ENCODE measurements at places on chromosomes 5 and 9.

GRCh38 chr9:119003201-119003611 lies 366.0 kb downstream of the BRINP1 start:
- DNase-seq, result no peak
- no peaks in the 10 kb centered on the region for H3K27me3 ChIP-seq
- no peak overlapping the region for H3K27ac ChIP-seq
- H3K4me1 ChIP-seq, result no peaks in the 10 kb centered on the region
- H3K4me3 ChIP-seq, result no peak overlapping the region

DNA sequence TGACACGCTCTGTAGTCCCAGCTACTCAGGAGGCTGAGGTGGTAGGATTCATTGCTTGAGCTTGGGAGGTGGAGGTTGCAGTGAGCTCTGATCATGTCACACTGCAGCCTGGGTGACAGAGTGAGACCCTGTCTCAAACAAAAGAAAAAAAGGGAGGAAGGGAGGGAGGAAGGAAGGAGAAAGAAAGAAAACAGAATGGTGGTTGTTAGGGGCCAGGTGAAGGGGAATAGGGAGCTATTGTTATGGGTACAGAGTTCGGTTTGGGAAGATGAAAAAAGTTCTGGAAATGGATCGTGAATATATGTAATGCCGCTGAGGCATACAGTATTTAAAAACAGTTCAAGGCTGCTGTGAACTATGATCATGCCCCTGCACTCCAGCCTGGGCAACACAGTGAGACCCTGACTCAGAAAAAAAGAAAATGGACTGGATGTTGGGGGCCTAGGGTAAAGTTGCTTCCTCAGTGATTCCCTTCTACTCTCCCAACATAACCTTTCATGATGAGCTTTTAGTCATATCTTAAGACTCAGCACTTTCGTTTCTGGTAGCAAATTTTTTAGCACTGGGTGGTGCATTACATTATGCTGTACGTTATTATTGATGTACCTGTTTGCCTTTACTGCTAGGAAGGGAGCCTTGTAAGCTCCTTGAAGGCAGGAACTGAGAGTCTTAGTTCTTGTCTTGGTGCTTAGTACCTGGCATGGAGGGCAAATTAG lies 4.0 kb downstream of the CTNNA1 start:
- peaks cover 14% of the 10 kb centered on the region for H3K36me3 ChIP-seq
- H3K4me3 ChIP-seq, result no peak overlapping the region
- DNase-seq, result no peak
- no peak overlapping the region for H3K27ac ChIP-seq
- H3K4me1 ChIP-seq, result peaks cover 12% of the 10 kb centered on the region

DNA sequence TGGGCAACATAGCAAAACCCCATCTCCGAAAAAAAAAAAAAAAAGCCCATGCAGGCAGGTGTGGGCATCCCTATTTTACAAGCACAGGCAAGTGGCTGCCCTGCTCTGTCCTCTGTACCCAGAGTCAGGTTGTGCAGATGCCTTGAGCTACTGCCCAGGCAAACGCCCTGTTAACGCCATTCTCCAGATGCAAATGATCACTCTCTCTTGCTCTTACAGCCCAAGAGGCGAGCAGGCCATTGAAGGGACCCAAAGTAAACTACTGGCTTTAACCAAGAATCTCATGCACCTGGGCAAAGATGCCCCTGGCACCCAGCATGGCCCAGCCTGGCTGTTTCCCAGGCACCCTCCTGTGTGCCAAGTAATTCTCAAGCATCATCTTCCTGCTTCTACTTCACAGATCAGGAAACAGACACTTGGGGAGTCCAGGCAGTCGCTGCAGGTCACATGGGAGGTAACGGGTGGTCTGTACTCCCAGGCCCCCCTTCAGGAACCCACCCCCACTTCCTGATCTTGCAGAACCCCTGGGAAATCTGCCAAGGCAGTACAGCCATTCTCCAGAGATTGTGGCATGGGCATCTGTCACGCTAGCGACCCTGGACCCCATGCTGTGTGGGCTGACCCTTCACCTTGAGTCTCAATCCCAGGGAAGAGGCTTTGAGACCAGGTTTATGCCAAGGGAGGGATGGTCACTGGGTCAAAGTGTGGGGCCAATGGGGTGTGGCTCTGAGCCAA lies 14.2 kb downstream of the EEIG1 start:
- no peaks in the 10 kb centered on the region for H3K36me3 ChIP-seq
- no peak overlapping the region for H3K27ac ChIP-seq
- H3K4me1 ChIP-seq, result peaks cover 60% of the 10 kb centered on the region
- H3K27me3 ChIP-seq, result no peaks in the 10 kb centered on the region

GRCh38 chr5:30638899-30639298 lies 554.6 kb upstream of the CDH6 start:
- no peaks in the 10 kb centered on the region for H3K36me3 ChIP-seq
- H3K27ac ChIP-seq, result no peak overlapping the region
- no peaks in the 10 kb centered on the region for H3K27me3 ChIP-seq
- no peak overlapping the region for H3K4me3 ChIP-seq
- H3K4me1 ChIP-seq, result no peaks in the 10 kb centered on the region

DNA sequence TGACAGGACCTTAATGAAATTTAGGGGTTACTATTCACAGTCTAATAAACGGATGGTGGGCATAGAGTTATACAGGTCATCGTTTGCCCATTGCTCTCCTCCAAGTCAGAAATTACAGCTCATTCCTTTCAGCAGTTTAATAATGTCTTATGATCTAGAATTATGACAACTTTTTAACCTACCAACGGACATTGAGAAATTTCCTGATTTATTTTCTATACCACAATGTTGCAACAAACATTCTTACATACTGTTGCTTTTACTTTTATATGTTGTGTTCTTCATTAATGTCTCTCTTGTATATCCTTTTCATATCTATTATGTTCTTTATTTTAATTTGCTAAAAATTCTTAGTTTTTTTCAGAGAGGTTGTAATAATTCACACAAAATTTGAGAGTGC lies 152.8 kb upstream of the PRLR start:
- H3K27me3 ChIP-seq, result no peaks in the 10 kb centered on the region
- no peak overlapping the region for H3K4me3 ChIP-seq
- no peaks in the 10 kb centered on the region for H3K36me3 ChIP-seq
- H3K27ac ChIP-seq, result no peak overlapping the region

DNA sequence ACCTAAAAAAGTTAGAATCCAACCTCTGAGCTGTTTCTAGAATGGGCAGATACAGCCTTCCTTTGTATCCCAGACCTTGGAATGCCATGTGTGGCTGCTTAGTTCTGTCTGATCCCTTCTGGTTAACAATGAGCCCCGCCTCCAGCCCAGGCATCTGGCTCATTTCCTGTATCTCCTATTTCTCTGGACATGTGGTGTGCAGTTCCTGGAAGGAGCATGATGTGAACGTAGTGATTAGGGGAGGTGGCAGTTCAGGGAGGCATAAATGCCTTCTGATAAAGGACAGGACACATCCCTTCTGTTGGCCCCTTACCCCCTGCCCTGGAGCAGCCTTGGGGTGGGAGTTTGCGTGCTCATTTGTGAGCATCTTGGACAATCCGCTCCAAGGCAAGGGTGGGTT lies 243.0 kb downstream of the ZSWIM6 start:
- H3K36me3 ChIP-seq, result no peaks in the 10 kb centered on the region
- H3K4me1 ChIP-seq, result no peaks in the 10 kb centered on the region
- H3K27ac ChIP-seq, result no peak overlapping the region
- H3K4me3 ChIP-seq, result no peak overlapping the region

- no peaks in the 10 kb centered on the region for H3K27me3 ChIP-seq
- DNase-seq, result no peak
- H3K27ac ChIP-seq, result no peak overlapping the region
- H3K4me3 ChIP-seq, result no peak overlapping the region
- H3K4me1 ChIP-seq, result peaks cover 4% of the 10 kb centered on the region
Measured at GRCh38 chr5:140270008-140270407, 32.9 kb downstream of the PFDN1 start.

- peak overlapping the region; percentile 70 for H3K4me3 ChIP-seq
- peaks cover 15% of the 10 kb centered on the region for H3K27me3 ChIP-seq
- no peaks in the 10 kb centered on the region for H3K36me3 ChIP-seq
- H3K27ac ChIP-seq, result no peak overlapping the region
- peak; percentile 28 for DNase-seq
Measured at GRCh38 chr5:113293975-113294310, 140.8 kb downstream of the TSSK1B start.

- H3K36me3 ChIP-seq, result no peaks in the 10 kb centered on the region
- peaks cover 4% of the 10 kb centered on the region for H3K27me3 ChIP-seq
- no peak overlapping the region for H3K27ac ChIP-seq
- H3K4me3 ChIP-seq, result no peak overlapping the region
Measured at GRCh38 chr5:173581408-173582215, 34.8 kb downstream of the BOD1 start.

- H3K36me3 ChIP-seq, result no peaks in the 10 kb centered on the region
- H3K4me1 ChIP-seq, result peaks cover 14% of the 10 kb centered on the region
- H3K4me3 ChIP-seq, result no peak overlapping the region
- no peaks in the 10 kb centered on the region for H3K27me3 ChIP-seq
- no peak overlapping the region for H3K27ac ChIP-seq
- DNase-seq, result no peak
Measured at GRCh38 chr5:608429-609370, 3.4 kb upstream of the CEP72 start.

- H3K36me3 ChIP-seq, result no peaks in the 10 kb centered on the region
- no peaks in the 10 kb centered on the region for H3K27me3 ChIP-seq
- H3K4me3 ChIP-seq, result no peak overlapping the region
- no peaks in the 10 kb centered on the region for H3K4me1 ChIP-seq
- no peak overlapping the region for H3K27ac ChIP-seq
- DNase-seq, result no peak
Measured at GRCh38 chr9:20001058-20001457, 212.2 kb upstream of the SLC24A2 start.

DNA sequence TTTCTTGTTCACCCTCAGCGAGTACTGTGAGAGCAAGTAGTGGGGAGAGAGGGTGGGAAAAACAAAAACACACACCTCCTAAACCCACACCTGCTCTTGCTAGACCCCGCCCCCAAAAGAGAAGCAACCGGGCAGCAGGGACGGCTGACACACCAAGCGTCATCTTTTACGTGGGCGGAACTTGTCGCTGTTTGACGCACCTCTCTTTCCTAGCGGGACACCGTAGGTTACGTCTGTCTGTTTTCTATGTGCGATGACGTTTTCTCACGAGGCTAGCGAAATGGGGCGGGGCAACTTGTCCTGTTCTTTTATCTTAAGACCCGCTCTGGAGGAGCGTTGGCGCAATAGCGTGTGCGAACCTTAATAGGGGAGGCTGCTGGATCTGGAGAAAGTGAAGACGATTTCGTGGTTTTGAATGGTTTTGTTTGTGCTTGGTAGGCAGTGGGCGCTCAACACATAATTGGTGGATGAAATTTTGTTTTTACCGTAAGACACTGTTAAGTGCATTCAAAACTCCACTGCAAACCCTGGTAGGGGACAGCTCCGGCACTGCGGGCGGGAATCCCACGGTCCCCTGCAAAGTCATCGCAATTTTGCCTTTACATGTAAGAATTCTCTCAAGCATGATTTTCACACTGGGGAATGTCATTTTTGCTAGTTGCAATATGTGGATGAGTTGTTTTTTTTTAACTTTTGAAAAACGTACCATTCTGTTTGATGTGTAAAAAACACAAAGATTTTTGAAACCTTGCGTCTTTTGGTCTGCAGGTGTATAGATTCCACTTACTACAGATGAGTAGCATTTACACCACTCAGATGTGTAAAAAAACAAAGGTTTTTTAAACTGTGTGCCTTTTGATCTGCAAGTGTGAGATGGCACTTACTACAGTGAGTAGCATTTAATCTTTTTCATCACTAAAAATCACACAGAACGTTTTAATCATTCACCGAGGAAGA lies 631 bp upstream of the C9orf72 start:
- DNase-seq, result peak; percentile 100
- peak overlapping the region; percentile 75 for H3K4me3 ChIP-seq
- H3K36me3 ChIP-seq, result no peaks in the 10 kb centered on the region
- peak overlapping the region; percentile 90 for H3K27ac ChIP-seq
- no peaks in the 10 kb centered on the region for H3K27me3 ChIP-seq
- H3K4me1 ChIP-seq, result peaks cover 7% of the 10 kb centered on the region

Measured in common myeloid progenitor, CD34-positive (primary cell).